ENCODE measurements at places on chromosomes 7 and 10.
A peak's percentile ranks its signal among the peaks of the same experiment; 100 is the strongest.

- DNase-seq: peak; percentile 39
Measured at GRCh38 chr10:26222563-26222962, 6.0 kb downstream of the GAD2 start.

DNA sequence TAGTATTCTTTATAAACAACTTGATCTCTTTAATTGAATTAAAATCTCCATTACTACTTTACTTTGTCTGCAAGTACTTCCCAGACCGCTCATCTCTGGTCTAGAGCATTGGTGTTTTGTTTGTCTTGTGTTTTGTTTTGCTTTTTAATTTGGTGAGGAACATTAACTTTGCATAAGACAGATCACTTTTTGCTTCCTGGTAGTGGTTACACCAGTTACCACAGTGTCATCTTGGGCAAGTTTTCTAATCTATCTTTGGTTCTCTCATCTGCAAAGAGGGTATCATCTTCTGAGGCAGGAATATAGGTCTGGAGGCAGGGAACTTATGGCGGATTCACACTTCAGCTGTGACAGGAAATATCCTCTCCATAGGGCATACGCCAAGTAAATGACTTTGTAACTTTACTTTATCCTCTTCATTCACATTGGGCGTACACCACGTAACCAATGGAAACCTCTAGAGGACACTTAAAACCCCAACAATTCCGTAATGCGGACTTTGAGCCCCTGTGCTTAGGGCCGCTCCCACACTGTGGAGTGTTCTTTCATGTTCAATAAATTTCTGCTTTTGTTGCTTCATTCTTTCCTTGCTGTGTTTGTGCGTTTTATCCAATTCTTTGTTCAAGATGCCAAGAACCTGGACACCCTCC is 83.2 kb upstream of the JAZF1 start:
- DNase-seq: no peak

GRCh38 chr10:78995987-78996791 is 72.6 kb upstream of the ZMIZ1 start:
- peak; percentile 60 for DNase-seq

DNA sequence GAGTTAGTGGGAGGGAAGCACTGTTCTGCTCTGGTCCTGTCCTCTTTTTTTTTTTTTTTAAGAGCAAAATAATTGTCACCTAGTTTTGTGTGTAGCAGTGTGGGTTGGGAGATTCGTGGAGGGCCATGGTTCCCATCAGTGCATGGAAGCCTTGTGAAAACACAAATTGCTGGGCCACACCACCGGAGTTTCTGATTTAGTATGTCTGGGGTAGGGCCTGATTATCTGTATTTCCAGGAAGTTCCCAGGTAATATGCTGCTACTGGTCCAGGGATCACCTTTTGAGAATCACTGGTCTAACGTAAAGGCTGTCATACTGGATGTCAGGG is 191.3 kb downstream of the GATA3 start:
- no peak for DNase-seq

DNA sequence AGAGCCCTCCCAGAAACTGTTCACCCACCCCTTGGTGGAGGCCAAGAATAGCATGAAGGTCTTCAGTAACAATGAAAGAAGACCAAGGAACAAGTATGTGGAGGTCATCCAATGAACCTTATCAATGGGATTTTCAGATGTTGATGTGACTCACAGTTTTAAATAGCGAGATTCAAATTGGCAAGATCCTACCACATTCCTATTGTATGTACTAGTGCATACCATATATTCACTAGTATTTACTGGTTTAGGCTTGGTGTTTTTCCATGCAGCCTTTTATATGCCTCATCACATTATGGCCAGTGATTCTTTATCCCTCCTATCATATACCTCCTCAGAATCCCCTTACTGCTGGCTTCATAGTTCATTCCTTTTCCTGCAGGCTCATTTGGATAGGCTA is 54.4 kb downstream of the ITGB8 start:
- no peak for DNase-seq

GRCh38 chr7:76386691-76387260 is 22.7 kb downstream of the SSC4D start:
- peak; percentile 98 for DNase-seq

GRCh38 chr10:91088300-91089140 is 131.9 kb upstream of the PCGF5 start:
- peak; percentile 28 for DNase-seq

GRCh38 chr7:136066304-136067143 is 89.4 kb upstream of the MTPN start:
- DNase-seq: no peak

DNA sequence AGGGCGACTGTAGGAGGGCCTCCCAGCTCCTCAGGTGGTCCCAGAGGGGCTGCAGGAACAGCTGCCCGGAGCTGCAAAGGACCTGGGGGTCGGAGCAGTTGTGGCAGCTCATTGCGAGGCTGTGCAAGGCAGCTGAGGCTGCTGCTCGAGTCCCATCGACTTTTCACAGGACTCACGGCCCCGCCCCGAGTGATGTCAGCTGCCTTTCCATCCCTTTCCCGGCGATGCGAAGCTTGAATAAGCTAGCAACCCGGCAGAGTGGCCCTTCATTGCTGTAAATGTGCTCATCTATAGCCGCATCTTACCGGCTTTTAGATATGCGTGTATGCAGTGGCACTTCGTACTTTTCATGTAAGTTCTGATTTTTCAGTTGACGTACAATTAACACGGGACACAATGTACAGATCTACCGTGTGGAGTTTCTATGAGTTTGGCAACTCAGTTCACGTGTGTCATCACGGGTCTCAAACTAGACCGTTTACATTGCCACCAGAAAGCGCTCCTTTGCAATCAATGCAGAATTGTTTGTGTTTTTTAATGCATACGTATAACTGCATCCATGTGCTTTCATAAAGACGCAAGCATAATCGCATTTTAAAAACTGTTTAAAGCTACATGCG is at the start of gene CH25H:
Gene CH25H (minus strand): TSS at position 137 of the 620 bp plus-strand sequence. CDS start 25 bp downstream, at position 112.
- DNase-seq: peak; percentile 42

GRCh38 chr7:151775547-151776443 is 101.1 kb downstream of the PRKAG2 start:
- DNase-seq: no peak

- DNase-seq: peak; percentile 48
Measured at GRCh38 chr10:72414642-72415041, 59.9 kb upstream of the DNAJB12 start.

DNA sequence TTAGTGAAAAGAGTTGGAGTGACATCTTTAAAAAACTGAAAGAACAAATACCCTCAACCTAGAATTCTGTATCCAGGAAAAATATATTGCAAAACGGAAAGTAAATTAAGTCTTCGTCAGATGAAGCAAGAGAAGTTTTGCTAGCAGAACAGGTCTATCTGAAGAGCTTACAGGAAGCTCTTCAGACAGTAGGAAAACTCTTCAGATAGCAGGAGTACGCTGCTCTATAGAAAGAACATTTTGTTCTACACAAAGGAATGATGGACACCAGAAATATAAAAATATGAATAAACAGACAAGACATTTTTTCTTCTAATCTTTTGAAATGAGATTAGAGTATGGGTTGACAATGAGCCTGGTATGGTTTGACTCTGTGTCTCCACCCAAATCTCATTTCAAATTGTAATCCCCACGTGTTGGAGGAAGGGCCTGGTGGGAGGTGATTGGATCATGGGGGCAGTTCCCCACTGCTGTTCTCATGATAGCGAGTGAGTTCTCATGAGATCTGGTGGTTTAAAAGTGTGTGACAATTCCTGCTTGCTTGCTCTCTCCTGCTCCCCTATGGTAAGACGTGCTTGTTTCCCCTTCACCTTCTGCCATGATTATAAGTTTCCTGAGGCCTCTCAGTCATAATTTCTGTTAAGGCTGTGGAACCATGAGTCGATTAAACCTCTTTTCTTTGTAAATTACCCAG is 567.3 kb downstream of the AUTS2 start:
- peak; percentile 44 for DNase-seq

DNA sequence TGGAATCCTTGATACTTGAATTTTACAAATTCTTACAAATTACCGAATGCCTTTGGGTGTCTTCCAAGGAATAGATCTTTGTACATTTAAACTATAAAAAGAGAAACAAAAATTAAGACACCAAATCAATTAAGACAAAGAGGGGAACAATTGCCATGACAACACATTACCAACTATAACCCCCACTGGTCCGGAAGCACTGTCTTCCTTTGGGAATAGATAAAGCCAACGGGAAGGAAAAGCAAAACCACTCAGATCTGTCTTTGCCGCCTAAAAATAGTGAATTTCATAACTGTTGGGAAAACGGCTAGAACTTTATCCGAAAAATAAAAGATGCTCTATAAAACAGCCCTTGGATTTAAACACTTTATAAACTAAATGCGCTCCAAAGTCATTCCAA is 37.4 kb downstream of the GRB10 start:
- DNase-seq: no peak

DNA sequence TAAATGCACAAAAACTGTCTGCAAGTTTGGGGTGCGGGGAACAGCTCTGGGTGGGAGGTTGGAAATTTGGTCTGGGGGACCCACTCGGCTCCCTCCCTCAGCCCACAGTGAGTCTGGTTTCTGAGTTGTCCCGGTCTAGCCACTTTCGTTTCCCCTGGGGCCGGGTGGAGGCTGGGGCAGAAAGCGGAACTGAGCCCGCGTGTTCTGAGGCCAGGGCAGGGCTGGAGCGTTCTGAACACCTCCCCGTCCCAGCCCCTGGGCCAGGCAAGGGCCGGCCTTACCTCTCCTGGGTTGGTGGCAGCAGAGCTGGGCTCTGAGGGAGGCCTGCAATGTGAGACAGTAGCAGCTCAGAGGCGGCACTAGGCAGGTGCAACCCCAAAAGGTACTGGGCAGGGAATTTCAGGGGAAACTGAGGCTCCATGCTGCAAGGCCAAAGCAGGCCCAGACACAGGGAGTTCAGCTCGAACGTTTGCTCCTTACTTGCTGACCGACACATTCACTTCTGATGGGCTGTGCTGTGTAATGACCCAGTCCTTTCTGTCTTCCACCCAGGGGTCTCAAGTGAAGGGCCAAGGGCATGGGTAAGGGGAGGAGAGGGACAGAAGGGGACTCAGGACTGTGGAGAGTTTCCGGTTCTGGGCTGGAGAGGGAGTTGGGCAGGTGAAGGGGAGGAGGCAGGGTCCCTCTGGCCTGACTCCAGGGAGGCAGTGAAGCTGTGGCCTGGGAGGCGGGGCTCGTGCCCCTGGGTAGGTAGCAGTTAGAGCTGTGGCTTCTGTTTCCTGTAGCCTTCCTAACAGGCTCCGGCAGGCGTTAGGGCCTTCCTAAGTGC is 3.0 kb downstream of the IRF5 start:
- no peak for DNase-seq

GRCh38 chr7:78443811-78444210 is 645.2 kb downstream of the PHTF2 start:
- peak; percentile 47 for DNase-seq

- no peak for DNase-seq
Measured at GRCh38 chr7:25716421-25716820, 435.6 kb upstream of the NFE2L3 start.

DNA sequence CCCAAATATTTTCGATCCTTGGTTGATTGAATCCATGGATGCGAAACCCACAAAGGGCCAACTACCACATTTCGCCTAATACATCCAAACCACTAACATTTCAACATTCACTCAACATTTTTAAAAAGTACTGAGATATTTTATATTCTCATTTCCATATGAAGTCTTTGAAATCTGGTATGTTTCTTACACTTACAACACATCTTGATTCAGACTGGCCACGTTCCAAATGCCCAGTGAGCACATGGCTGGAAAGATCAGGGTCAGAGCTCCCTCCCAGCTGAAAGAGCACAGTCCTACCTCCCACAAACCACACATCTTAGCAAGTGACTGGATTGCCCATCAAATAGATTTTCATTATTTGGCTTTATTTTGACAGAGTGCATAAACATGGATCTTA is 18.9 kb downstream of the NCAPG2 start:
- no peak for DNase-seq

DNA sequence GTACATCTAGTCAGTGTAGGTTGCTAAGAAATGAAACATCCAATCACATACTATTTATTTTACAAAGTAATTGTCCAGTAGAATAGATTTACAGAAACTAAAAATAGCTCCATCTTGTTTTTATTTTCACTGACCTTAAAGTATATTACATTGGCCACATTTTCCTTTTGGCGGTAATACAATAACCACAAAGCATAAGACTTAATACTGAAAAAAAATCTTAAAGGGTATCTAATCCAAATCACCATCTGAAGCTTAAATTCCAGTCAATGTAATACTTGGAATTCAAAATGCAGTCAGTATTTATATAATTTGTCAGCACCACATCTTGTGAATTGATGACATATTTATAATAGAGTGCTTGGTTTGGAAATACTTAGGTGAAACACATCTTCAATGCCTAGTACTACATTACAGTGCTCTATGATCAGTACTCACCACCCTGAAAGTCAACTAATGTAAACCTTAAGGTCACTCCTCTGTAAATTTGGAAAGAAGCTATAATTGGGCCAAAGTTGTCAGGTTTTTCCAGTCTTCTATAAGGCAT is 8.9 kb downstream of the ANKMY2 start:
- DNase-seq: no peak

GRCh38 chr7:99127636-99128035 is 16.3 kb downstream of the SMURF1 start:
- DNase-seq: no peak

DNA sequence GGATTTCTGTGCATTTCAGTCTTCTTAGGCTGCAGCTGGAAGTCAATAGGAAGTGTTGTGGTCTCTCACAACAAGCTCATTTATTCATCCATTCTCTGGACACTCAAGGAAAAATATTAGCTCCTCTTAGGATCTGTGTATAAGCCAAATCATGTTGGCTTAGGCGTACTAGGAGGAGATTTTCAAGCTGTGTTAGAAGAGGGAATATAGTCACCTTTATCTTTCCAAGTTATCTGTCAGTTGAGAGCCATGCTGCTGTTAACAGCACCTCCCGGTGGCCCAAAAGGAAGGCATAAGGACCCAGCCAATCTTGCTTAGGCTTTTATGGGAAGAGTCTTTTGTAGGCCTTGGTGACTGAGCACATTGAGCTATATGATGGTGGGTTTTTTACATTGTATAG is 220.0 kb downstream of the LRMDA start:
- no peak for DNase-seq

GRCh38 chr10:10392511-10392910 is 625.2 kb upstream of the CELF2 start:
- no peak for DNase-seq

Measured in NCI-H82 (cell line).